ENCODE measurements at places on chromosomes 12 and 14.

DNA sequence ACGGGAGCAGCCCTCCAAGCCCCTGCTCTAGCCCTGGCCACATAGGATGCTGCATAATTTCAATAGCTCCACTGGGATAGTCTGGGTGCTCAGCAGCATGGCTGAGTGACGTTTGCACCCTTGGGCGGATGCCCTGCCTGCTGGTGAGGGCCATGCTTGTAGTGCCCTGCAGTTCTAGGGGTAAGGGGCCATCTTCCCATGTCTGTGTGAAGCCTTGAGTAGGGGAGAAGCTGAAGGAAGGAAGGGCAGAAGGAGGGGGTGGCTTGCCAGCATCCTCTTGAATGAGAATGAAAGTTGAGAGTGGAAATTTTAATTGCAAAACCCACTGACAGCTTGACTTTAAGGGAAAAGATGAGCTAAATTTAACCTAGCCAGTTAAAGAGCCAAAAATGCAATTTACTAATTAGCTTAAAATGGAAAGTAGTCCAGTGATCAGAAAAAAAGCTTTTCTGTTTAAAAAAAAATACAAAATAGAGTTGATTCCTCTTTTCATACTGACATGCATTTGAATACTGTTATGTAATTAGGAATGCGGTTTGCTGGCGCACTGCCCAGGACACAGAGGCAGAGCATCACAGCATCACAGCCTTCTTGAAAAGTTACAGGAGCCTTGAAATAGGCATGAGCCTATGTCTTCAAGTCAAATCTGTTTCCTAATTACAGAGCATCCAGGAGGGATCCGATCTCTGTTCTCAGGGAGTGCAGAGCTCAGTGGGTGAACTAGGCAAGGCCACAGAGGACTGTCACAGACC, 18.5 kb upstream of the EML1 start:
- no peak for DNase-seq

GRCh38 chr12:120321382-120322202, 6.0 kb downstream of the PLA2G1B start:
- DNase-seq, result no peak

GRCh38 chr12:105256921-105257320, 20.9 kb upstream of the APPL2 start:
- DNase-seq, result no peak

DNA sequence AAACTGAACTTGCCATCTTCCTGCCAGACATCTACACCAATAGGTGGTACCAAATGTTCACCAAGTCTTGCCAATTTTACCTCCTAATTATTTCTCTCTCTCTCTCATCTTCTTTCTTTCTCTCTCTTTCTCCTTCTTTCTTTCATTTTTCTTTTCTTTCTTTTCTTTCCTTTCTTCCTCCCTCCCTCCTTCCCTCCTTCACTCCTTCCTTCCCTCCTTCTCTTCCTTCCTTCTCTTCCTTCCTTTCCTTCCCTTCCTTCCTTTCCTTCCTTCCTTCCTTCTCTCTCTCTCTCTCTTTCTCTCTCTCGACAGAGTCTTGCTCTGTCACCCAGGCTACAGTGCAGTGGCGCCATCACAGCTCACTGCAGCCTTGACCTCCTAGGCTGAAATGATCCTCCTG, 55.4 kb upstream of the PSMA6 start:
- no peak for DNase-seq

DNA sequence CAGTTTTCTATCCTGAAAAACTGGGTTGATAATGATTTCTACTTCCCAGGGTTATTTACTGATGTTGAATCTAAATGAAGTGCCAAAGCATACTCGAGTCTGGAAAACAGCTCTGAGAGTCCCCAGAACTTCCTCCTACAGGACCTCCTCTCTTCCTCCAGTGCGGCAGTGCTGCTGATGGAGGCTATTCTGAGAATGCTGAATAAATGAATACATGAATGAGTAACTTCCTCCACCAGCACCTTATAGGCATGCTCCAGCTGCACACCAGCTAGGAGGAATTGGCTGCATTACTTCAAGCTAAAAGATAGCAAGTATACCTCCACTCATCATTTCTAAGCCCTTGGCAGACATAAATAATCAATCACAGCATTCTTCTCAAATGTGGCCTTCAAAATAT, 448.8 kb upstream of the CCDC196 start:
- no peak for DNase-seq

DNA sequence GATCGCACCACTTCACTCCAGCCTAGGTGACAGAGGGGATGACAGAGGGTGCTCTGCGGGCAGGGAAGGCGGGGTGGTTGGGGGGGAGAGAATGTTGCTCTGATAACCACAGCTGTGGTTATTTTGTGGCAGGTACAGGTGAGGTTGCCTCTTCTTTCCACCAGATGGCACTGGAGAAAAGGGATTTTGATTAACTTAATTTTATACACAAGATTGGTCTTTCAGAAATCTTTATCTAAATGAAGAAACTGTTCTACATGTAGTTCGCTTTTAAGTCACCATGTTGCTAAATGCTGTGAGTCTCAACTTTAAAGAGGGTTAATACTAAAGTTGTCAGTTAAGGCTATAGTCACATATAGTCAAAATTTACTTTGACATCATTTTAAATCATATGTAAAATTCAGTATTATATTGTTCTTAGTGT, 25.7 kb downstream of the FGF23 start:
- no peak for DNase-seq

GRCh38 chr12:127487031-127487430, 779.9 kb upstream of the TMEM132C start:
- no peak for DNase-seq

DNA sequence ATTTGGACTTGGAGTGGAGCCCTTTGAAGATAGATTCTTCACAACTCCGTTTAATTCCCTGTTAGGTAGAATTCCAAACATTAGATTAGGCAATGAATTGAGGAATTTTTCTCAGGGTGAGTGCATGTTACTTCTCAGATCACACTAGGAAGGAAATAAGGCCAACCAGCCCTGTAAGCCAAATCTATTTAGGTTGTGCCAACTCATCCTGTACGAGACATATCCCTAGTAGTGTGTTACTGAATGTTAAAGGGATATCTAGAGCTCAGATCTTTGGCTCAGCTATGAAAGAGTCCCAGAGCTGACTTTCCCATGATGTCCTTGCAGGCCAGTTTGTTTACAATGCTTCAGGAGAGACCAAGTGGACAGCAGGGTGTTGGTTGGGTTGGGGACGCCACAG, 45.6 kb downstream of the GPHB5 start:
- DNase-seq, result no peak

- no peak for DNase-seq
Measured at GRCh38 chr12:69608114-69608513, 2.6 kb downstream of the LRRC10 start.

- no peak for DNase-seq
Measured at GRCh38 chr14:68232300-68233055, 412.9 kb downstream of the RAD51B start.
